Lung microvascular endothelial cell (primary cell): ENCODE measurements at places on chromosomes 1 and 21. TPM values are rescaled to one million over a fixed set of nuclear protein-coding genes. Genes with fewer than 3 reads are reported as not detected.

Gene LCE1B
- not detected in 2 replicates for total RNA-seq

Gene FMOD
- 3.7 and 14.3 TPM in 2 replicates for total RNA-seq

Gene RYR2
- under 0.01 and 0.22 TPM in 2 replicates for total RNA-seq

Gene CYP4A11
- total RNA-seq, result not detected in 2 replicates

Gene CFHR4
- total RNA-seq, result not detected in 2 replicates

Gene OR2T2
- total RNA-seq, result not detected in 2 replicates

Gene SLAMF6
- not detected in 2 replicates for total RNA-seq

Gene PRKAB2
- 3.0 and 3.3 TPM in 2 replicates for total RNA-seq

Gene NR1I3
- total RNA-seq, result not detected in 2 replicates

GRCh38 chr1:182823220-182823619 is 15.9 kb upstream of the DHX9 start:
- DNase-seq, result no peak

DNA sequence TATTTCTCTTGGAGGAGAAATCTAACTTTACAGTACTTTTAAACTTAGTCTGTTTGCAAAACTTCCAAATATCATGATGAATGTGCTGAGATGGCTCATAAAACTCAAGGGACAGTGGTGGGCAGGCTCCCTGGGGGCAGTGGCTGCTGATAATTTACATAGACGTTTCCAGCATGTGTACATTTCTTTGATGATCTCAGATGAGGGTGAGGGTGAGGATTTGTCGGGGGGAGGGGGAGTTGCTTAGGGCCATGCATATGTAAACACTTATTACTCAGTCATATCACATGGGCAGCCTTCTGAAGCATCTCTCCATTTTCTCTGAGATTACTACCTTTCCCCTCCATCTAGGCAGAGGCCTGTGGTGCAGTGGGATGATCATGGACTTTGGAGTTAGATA is 152.9 kb upstream of the HMGB4 start:
- DNase-seq, result no peak

GRCh38 chr1:110056776-110057175 is 13.7 kb downstream of the ALX3 start:
- no peak for DNase-seq

GRCh38 chr21:46211376-46211775 is 17.2 kb downstream of the LSS start:
- DNase-seq, result no peak

DNA sequence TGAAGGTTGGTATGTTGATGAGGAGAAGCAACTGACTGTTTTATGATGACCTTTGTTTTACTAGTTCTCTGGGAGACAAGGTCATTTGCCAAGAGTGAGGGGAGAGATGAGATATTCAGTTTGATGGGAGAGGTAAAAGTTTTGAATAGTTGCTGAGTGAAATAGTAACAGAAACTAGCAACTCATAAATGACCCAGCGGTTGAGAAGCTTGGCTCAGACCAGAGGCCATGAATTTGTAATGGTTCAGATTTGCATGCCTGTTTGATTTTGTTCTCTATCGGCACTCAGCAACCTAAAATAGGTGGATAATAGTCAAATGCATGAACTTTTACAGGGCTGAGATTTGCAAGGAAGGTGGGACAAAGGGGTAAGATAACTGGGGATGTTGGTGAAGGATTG is 6.6 kb downstream of the CCDC30 start:
- DNase-seq, result no peak

DNA sequence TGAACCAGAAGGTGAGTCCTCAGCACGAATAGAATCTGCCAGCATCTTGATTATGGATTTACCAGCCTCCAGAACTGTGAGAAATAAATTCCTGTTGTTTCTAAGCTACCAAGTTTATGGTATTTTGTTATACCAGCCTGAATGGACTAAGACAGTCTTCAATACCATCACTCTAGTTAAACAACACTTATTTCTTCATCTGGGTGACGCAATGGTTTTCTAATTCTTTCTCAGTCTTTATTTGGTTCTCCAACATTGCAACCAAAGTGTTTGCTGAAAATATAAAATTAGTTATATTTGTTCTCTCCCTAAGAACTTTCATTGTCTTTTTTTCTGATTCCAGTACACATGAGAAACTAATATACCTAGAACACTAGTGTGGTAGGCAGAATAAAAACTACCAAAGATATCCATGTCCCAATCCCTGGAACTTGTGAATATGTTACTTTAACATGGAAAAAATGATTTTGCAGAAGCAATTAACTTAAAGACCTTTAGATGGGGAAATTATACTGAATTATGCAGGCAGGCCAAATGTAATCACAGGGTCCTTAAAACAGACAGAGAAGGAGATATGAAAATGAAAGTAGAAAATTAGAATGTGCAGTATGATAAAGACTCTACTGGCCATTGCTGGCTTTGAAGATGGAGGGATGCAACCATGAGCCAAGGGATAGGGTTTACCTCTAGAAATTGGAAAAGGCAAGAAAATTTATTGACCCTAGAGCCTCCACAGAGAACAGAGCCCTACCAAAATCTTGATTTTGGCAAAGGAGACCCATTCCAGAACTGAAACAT is 1115.1 kb downstream of the PLA2G4A start:
- DNase-seq, result no peak

GRCh38 chr21:45817345-45817744 is 164.2 kb upstream of the COL6A1 start:
- no peak for DNase-seq

DNA sequence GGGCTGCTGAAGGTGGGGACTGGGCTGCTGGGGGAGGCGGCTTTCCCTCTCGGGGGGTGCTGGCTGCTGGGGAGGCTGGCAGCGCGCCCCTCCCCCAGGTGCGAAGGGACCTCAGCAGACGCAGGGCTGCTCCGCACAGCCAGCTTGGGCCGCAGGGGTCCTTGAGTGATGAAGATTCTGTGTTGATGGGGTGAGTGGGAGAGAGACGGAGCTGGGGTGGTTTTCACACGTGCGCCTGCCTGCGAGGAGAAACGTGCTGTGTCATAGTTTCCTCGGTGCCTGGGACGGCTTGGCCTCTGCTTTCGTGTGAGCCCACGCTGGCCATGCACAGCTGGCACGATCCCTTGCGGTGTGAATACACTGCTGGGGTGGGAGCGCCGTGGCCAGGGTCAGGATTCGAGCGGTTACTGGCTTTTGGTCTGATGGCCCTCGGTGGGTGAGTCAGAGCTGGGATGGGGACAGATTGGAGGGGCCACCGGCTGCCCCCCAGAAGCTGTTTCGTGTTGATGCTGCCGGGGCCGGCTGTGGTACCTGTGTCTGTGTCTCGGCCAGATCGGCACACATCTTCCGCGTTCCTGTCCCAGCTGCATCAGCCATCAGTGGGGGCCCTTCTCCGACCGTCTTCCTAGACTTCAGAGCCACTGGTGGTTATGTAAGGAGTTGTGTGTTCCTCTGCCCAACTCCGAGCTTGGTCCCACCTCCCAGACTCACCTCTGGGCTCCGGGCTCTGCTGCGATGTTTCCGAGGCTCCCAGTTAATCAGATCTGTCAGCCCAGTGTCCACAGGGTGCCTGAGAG is 24.9 kb downstream of the PRKCZ start:
- DNase-seq, result no peak

DNA sequence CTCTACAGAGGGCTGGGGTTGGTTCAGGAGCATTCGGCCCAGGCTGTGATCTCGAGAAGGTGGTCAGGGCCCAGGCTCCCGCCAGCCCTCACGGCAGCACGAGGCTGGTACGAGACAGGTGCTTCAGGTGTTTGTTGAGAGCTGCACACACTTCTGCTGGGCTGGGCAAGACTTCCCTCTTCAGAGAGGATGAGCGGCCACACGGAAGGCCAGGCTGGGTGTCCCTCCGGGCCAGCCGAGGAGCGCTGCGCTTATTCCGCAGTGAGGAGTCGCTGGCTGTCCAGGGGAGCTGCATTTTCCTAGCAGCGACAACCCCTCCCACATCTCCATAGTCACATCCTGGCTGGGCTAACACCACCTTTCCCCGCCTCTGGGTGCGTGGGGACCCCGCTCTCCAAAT is 50.5 kb downstream of the PDE9A start:
- DNase-seq, result no peak

DNA sequence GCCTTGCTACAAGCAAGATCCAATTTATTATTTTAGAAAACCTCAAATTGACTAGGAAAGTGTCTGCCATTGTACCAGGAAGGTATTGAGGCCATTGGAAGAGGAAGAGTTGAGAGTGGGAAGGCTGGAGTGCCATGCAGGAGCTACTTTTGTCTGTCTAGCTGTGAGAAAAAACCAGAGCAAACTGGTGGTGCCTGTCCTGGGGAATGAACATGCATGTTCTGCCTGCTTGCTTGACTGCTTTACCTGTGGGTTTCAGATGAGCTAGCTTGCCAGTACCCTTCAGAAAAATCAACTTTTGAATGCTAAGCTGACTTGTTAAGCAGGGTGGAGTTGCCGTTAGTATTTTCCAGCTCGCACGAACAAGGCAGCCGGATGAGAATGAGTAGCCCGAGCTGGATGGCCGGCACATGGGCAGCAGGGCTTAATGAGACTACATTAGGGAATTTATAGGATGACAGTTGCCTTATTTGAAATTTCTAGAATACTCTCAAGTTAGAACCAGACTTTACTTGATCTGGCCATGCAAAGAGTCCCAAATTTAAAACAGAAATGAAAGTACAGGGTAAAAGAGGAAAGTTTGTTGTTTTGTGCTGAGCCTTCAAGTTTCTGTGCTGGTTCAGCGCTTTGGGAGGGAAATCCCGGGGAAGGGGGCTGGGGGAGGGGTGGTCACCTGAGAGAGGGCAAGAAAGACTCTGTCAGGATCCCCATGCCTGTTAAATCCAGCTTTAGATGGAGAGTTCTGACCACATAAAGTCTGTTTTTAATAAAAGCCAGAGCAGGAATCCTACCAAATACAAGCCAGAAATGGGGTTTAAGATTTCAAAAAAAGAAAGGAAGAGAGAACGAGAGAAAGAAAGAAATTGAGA is 29.6 kb upstream of the C1orf105 start:
- no peak for DNase-seq

- DNase-seq, result no peak
These were observed 876 bp downstream of the ALDH9A1 start for GRCh38 chr1:165697491-165697880.

DNA sequence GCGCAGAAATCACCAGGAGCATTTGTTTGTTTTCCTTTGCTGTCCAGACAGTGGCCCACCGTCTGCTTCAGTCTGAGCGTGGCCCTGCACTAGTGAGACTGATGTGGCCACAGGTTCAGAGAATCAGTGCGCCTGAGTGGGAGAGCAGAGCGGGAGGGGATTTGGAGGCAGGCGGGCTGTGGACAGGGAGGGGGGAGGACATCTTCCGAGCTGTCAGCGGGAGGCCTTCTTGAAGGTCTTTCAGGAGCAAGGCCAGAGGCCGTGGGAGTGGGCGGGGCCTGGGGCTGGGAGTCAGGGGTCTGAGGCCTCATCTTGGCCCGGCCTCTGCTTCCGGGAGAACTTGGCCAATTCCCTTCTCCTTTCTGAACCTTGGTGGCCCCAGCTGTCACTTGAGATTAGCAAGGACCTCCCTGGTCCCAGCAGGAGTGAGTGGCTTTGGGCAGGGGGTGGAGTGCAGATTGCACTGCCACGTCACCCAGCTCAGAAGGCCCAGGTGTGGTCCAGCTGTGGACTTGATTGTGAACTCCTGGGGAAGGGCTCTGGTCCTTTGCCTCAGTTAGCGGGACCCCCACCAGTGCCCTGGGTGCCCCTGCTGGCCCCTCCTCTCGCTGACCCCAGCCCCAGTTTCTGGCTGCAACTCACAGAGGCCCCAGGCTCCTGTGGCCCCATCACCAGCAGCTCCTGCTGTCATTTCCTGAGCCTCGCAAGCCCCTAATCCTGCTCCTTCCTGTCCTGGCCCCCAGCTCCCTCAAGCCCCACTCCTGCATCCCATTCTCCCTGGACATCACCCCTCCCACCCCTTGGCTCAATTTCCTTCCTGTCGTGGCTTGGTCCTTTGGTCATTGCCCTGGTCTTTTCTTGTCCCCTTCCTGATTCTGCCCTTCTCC is 8.4 kb downstream of the TNFRSF1B start:
- DNase-seq, result no peak

DNA sequence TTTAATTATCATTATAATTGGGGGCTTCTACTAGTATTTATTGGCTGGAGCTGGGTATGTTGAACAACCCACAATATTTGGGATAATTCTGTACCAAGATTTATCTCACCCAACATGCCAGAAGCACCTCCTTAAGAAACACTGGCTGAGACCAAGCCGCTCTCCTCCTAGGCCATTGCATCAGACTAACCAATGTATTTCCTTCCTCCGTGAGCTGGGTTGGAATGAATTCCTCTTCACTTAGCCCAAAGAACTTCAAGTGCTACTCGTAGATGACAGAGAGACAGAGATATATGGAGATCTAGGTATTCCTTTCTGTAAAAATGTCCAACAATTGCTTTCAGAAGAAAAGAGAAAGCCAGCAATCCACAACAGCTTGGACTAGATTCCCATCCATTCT is 87.2 kb upstream of the ETS2 start:
- DNase-seq, result no peak

GRCh38 chr1:68449901-68450300 is at the start of gene RPE65:
RPE65 (minus strand) TSS chr1:68449954; CDS start chr1:68449905, 49 bp downstream.
- DNase-seq, result no peak

- peak; percentile 78 for DNase-seq
These were observed 16.7 kb upstream of the LYST start for GRCh38 chr1:235883261-235883927.

DNA sequence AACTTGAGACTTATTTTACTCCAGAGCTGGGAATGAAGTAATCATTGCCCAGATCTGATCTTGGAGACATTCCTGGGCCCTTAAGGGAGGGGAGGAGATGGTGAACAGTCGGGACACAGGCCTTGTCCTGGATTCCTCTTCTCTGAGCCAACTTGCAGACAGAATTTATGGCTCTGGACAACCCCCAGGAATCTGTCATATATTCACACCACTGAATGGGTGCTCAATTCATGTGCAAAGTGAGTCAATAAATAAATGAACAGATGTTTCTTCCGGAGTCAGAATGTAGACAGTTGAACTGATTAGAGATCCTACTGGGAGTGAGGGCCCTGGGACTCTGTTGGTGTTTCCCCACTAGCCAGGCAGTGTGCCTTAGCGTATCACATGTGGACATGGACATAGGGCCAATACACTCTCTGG is 2.6 kb downstream of the TUFT1 start:
- DNase-seq, result peak; percentile 60
